NCI-H187 (cell line): ENCODE measurements at places on chromosomes 7 and 10.

- DNase-seq, result no peak
Measured at GRCh38 chr7:2851497-2851896, 7.4 kb upstream of the GNA12 start.

- no peak for DNase-seq
Measured at GRCh38 chr10:92688573-92688926, 1.2 kb upstream of the HHEX start.

DNA sequence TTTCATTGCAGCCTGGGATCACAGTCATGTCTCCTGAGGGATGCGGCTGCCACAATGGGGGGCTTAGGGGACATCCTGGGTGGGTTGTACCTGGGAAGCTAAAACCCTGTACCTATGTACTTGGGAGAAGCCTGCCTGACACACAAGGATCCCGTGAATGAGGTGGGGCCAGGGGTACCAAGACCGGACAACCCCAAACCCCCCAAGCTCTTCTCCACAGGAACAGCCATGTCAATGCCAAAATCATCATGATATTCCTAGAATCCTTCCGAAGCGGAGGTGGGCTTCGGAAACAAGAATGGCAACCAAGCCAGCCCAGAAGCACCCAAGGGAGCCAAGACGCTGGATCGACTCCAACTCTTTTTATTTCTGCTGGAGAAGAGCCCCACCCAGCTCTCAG, 260.3 kb upstream of the TCERG1L start:
- no peak for DNase-seq

DNA sequence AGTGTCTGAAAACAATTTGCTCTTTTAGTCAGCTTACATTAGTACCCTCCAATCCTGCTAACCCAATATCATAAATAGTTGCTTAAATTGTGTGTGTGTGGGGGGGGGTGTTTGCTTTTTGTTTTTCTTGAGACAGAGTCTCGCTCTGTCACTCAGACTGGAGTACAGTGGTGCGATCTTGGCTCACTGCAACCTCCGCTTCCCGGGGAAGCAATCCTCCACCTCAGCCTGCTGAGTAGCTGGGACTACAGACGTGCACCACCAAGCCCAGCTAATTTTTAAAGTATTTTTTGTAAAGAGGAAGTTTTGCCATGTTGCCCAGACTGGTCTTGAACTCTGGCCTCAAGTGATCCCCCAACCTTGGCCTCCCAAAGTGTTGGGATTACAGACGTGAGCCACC, 73.5 kb upstream of the PDLIM1 start:
- no peak for DNase-seq

- no peak for DNase-seq
Measured at GRCh38 chr7:93006480-93007095, 111.2 kb downstream of the SAMD9 start.
